ENCODE measurements at places on chromosomes 12 and 14.

- DNase-seq, result no peak
Measured at GRCh38 chr14:87667659-87668058, 325.3 kb downstream of the GALC start.

DNA sequence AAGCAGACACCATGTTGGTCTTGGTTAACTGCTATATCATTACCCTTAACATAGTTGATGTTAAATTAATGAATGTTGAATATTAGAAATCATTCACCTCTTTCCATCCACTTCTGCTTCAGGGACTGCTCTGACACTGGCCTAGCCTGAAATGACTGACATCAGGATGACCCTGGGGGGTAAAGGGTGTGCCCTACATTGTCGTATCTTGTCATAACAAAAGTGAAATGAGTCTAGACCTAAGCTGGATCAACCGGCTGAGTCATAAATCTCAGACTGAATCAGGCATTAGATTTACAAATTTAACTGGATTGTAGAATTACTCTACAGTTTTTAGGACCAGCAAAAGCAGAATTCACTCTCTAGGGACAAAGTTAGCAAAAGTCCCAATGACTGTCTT, 35.3 kb downstream of the KICS2 start:
- no peak for DNase-seq

DNA sequence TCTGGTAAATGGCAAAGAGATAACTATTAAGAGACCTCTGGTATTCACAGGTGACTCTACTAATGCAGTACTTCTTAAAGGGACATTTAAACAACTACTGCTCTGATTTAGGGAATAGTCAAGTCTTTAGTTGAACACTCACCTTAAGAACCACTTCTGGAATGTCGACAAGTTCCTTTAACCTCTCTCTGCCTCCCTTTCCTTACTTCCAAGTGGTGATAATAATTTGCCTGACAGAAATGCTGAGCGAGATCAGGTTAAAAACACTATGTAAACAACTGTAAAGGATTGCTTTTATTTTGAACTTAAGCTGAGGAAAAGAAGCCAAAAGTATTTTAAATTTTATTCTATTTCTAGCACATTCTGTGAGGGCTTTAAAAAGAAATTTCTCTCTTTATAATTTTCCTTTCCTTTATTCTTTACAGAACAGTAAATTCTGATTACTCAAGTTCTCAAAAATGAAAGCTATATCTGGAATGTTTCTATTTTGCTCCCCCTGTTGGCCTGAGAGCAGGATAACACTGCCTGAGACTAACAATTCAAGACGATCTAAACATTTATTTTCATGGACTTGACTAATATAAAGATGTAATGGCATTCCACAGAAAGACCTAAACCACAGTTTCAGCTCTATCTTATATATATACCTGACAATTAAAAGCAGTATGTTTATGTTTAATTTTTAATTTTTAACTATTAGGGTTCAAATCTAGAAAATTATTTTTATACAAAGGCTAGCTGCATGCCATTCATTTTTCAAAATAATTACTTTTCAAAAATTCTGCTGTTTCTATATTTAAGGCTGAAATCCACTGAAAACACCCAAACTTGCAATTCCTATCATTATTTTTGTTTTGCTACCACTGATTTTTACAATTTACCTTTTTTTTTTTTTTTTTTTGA, 29.2 kb downstream of the ZCCHC8 start:
- DNase-seq, result no peak

DNA sequence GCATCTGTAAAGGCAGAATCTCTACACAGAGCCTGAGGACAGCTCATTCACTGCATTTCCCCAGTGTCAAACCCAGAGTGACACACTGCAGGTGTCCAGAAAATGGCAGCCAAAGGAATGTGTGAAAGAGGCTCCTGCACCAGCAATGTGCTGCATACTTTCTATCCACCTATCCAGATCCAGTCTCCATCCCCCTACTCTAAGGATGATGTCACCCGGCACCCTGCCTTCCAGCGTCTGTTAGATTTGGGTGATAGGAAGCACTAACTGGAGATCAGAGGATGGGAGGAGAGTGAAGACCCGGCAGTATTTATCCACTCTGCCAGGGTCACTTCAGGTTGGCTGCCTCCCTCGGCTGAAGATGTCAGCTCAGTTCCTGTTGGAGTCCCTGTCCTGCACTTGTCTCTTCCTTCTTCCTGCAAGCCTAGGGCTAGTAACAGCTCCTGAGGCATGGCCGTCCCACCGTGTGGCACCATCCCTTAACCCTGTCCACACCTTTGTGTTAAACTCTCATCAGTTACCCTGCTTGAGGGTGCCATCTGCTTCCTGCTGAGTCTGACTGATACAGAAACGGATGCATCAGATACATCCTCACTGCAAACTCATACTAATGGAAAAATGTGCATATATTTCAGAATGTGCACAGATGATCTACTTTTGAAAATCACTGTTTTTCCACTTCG, 13.0 kb upstream of the GPR68 start:
- DNase-seq, result no peak

DNA sequence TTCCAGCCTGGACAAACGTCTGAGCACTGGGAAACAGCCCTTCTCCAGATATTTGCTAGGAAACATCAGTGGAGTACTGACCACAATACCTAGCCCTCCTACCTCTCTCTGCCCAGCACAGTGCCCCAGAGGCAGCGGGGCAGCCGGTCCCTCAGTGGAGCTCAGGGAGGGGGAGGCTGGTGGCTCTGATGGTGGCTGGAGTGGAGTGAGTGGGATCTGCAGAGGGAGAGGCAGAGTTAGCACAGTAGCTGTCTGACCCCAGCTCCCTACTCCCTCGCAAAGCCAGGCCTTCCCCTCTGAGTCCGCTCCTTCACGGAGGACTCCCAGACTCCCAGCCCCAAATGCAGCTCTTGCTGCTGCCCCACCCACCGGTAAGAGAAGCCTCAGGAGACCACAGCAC, 30.0 kb downstream of the NCKAP5L start:
- DNase-seq, result no peak

DNA sequence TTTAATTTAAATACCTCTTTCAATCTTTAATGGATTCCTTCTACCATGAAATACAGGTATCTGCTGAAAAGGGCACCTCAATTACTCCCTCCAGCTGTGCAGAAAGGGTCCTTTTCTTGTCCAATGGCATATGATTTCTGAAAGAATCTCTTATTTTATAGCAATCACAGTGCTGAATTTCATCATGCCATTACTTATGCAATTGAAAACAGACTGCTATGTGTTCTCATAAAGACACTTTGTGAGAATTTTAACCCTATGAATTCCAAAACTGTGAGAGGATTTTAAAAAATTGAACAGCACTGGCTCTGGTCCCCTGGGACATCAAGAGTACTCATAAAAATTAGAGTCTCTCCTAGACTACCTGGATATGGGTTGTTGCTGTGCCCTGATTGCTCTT, 45.9 kb upstream of the CNOT2 start:
- no peak for DNase-seq

GRCh38 chr12:1779783-1780182, 40.6 kb upstream of the LRTM2 start:
- no peak for DNase-seq

GRCh38 chr12:12273291-12273957, 6.6 kb upstream of the LRP6 start:
- DNase-seq, result no peak

DNA sequence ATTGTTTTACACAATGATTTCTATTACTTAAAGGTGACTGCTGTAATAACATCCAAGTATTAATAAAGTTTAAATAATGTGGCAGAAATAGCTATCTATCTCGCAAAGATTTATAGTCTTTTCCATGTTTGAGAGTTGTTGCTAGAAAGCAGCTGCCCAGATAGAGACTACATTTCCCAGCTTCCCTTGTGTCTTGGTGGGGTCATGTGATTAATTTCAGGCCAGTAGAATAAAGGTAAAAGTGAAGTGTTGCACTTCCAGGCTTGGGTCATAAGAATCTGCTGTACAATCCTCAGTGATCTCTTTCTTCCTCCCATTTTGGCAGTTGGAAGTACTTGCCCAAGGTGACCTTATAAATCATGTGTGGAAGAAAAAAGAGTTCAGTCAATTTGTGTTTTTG, 449.7 kb upstream of the USP15 start:
- no peak for DNase-seq

GRCh38 chr12:111100003-111100402, 179.6 kb upstream of the MYL2 start:
- DNase-seq, result no peak

DNA sequence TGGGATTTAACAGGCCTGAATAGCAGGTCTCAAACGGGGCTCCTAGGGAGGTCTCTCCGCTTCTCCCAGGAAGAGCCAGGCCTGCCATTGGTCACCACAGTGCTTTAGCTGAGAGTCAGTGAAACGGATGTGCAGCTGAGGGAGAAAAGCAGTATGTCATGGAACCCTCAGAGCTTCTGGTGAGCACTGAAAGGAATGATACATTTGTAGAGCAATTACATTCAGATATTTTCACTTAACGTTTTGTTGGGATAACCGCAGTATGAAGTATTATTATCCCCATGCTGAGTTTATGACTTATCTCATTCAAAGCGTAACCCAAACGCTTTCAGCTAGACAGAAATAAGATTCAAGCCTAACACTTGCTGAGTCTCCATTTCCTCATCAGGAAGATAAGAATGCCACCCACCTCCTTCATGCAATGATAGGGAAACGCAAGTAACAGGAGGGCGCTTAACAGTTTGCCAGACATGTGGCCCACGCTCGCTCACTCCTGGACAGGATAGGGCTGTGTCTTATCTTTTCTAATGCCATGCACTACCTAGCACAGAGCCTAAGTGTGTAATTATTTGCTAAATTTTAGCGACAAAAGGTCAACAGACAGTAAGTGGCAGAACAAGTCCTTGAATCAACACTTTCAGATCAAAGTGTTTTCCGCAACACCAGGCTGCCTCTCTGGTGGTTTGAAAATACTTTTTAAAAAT, 28.2 kb downstream of the DAD1 start:
- DNase-seq, result no peak

- no peak for DNase-seq
Measured at GRCh38 chr12:95590775-95591174, 39.5 kb upstream of the USP44 start.

DNA sequence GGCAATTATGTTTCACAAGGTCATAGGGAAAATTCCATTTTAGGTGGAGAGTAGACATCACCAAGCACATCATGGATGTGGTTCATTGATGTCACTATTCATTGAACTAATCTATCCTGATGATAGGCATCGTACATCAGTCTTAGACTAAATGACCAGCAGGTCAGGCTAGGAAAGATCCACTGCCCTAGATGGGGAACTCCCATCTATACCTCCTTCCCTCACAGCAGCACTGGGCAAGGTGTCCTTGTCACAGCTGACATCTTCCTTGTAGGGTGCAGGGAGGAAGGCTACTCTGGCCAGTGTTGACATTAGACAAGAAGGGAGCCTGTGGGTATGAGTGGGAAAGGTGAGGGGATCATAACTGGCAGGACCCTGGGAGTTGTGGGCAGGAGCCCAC, 63.8 kb upstream of the CAPRIN2 start:
- DNase-seq, result no peak

DNA sequence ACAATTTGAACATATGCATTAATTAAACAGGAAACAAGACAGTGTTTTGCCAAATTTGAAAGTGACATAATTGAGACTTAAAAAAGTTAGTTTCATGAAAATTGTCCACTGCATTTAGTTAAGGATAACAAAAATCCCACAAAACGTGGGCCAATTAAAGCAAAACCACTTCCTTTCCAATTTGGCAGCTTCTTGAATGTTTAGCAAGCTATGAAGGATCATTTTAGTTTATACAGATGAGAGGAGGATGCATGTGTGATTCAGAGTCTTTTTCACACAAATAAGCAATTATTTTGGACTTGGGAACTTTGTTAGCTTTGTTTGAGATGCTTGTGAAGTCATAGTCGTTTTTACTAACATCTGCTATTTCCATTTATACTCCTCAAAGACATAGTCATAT, 109.6 kb downstream of the ATXN7L3B start:
- DNase-seq, result no peak

- no peak for DNase-seq
Measured at GRCh38 chr12:39533951-39534350, 85.7 kb downstream of the ABCD2 start.

- no peak for DNase-seq
Measured at GRCh38 chr12:107749083-107749482, 11.9 kb downstream of the PRDM4 start.

DNA sequence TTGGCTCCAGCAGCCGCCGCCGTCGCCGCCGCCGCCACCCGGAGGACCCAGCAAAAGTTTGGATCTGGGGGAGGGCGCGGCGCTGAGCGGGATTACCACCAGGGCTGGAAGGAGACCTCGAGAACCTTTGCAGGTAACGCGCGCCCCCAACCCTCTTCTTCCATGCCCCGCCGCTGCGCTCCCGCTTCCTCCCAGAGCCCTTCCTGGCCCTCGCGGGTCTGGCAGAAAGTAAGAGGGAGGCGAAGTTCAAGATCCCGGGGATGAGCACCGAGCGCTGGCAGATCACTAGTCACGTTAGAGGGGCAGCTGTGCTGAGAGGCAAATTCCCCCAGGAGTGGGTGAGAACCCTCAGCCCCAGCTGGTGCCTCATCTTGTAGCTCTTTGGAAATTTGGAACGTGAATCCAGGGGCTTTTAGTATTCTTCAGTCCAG, 3.9 kb downstream of the FLRT2 start:
- DNase-seq, result no peak

GRCh38 chr12:56141946-56142784, 10.2 kb upstream of the MYL6B start:
- no peak for DNase-seq

DNA sequence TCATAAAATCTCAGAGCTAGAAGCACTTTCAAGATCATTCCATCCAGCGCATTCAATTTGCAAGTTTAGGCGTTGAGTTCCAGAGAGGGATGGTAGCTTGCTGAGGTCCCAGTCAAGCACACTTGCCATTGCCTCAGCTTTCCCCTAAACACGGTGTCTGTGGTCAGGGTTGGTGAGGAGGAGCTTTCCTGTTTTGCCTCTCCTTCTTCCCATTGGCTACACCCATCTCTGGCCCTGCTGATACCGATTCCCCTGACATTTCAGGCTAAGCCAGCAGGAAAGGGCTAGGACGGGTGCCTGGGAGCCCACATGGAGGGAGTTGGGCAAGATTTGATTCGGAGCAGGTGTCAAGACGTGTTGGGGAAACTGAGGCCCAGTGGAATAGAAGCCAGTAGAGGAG, 9.1 kb downstream of the NFATC4 start:
- DNase-seq, result no peak

DNA sequence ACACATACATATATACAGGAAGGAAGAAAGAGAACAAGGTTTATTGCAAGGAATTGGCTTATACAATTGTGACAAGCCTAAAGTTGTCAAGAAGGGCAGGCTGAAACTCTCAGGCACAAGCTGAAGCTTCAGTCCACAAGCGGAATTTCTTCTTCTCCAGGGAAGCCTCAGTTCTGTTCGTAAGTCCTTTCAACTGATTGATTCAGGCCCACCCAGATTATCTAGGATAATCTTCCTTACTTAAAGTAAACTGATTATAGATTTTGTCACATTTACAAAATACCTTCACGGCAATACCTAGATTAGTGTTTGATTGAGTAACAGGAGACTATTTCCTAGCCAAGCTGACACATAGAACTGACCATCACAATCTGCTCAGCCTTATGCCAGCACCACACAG, 81.5 kb upstream of the TMEM260 start:
- DNase-seq, result no peak

- no peak for DNase-seq
Measured at GRCh38 chr14:95147597-95147996, 9.7 kb downstream of the DICER1 start.

- no peak for DNase-seq
Measured at GRCh38 chr14:64075613-64076005, 218.6 kb downstream of the ESR2 start.

Data from stimulated activated CD4-positive, alpha-beta T cell treated with anti-CD3 and anti-CD28 coated beads, Interleukin-1b, Interleukin-23, amount 100 ng/mL, for 1 hour (primary cell).